Stimulated activated CD4-positive, alpha-beta T cell treated with anti-CD3 and anti-CD28 coated beads, Interleukin-2, amount 100 ng/mL, for 4 hours (primary cell): ENCODE measurements at places on chromosomes 1 and 21.

GRCh38 chr1:209600541-209600940 is 17.0 kb downstream of the CAMK1G start:
- no peak for DNase-seq

- DNase-seq, result no peak
Observed at GRCh38 chr1:192945390-192946130, 113.6 kb downstream of the UCHL5 start.

DNA sequence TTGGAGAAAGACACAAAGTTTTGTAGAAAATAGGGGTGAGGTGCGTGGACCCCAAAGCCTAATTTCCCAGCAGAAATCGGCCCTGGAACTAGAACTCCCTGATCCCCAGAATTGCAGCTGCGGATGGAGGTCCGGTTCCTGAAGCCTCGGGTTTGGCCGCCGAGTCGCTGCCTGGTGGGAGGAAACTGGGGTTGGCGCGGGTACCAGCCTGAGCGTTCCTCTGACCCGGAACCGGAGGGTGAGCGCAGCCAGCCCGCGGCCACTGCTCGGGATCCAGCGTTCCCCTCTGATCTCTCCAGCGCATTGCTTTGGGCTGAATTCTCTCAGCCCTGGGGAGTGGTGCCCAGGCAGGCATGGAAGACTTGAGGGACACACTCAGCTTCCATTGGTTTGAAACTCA is 1.6 kb downstream of the ST6GALNAC5 start:
- no peak for DNase-seq

DNA sequence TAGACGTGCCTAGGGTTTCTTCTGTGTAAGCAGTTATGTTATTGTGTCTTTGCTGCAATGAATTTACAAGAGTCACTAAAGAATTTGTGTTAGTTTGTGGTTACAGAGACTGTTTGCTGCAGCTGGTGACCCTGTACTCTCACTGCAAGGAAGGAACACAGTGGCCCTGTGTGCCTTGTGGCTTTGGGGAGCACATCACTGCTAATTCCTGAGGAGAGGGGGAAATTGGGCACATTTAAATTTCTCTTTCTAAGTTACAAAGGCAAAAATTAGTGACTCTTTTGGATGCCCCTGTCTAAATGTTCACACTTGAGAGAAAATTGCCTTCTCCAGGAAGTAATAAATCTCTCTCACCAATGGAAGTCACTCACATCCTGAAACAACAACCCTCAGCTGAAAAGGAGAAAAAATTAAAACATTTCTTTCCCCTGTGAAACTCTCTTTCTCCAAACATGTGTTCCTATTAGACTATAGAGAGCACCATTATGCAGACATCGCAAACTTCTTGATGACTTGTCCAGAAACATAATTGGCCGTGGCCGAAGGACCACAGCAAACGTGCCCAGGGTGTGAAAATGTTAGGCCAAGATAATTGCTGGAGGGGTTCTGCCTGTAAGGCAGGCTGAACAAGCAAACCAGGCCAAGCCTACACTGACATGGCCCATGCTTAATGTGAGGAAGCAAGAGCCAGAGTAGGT is 32.3 kb upstream of the SPAG17 start:
- DNase-seq, result no peak
